GM23338 (cell line): ENCODE measurements at places on chromosomes 4 and X.

DNA sequence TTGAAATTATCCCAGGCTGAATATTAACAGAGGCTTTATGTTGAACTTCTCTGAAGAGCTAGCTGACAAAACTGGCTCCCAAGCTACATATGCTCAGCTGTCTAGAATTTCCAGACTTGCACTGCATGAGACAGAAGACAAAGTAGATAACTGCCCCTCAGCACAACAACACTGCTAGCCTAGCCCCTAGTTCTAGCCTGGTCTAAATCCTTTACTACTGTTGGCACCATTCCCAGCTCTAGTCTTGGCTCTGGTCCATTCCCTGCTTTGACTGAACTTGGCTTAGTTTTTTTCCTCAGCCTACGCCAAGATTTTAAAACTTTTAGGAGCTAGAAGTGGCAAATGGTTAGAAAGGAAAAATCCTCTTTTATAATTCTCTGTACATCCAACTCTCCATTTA, 7.6 kb upstream of the OPHN1 start:
- no peak for DNase-seq

DNA sequence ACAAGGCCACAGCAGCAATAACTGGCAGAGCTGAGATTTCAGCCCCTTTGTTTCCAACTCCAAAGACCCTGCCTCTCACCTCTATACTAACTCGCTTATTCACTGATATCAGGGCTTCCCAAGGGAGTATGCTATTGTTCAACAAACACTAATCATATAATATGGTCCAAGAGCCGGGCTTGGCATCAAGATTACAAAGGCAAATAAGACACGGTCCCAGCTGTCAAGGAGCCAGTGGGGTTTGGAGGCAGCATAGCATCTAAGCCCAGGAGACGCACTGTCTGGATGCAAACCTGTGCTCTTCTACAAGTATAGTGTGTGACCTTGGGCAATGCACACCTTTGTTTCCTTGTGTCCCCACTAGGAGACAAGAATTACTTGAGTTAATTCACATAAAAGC, 28.7 kb downstream of the PAPSS1 start:
- no peak for DNase-seq

DNA sequence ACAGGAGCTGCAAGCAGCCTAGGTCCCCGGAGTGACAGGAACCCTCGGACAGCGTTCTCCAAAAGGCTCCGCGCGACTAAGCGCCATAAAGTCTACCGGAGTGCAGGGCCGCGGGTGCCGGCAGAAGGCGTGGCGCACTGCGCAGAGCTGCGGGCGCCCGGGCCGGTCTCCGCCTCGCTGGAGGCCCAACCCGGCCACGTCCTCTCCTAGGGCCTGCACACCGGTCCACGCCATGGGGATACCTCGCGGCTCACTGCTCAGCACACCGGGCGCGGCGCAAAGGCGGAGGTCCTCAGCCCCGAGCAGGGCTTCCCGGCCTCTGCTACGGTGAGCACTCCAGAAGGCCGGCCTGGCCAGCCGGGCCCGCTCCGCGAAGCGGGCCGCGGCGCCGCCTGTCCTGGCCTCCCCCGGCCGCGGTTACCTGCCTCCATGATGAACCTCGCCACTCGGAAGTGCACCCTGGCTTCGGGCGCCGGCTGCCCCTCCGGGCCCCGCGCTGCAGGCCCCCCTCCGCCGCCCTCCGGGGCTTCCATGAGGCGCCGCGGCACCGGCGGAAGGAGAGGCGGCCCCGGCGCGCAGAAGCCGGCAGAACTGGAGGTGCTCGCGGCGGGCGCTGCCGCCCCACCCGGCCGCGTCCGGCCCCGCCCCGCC, at the start of gene CCNQ:
CCNQ (minus strand) TSS at position 599 of the 651 bp plus-strand sequence; CDS start at position 533, 66 bp downstream.
- peak; percentile 44 for DNase-seq

GRCh38 chr4:73259571-73260090, 1.0 kb upstream of the ANKRD17 start:
- DNase-seq: peak; percentile 21

GRCh38 chr4:11487868-11488544, 59.3 kb upstream of the HS3ST1 start:
- no peak for DNase-seq

GRCh38 chr4:182521011-182521410, 277.8 kb downstream of the TENM3 start:
- no peak for DNase-seq

DNA sequence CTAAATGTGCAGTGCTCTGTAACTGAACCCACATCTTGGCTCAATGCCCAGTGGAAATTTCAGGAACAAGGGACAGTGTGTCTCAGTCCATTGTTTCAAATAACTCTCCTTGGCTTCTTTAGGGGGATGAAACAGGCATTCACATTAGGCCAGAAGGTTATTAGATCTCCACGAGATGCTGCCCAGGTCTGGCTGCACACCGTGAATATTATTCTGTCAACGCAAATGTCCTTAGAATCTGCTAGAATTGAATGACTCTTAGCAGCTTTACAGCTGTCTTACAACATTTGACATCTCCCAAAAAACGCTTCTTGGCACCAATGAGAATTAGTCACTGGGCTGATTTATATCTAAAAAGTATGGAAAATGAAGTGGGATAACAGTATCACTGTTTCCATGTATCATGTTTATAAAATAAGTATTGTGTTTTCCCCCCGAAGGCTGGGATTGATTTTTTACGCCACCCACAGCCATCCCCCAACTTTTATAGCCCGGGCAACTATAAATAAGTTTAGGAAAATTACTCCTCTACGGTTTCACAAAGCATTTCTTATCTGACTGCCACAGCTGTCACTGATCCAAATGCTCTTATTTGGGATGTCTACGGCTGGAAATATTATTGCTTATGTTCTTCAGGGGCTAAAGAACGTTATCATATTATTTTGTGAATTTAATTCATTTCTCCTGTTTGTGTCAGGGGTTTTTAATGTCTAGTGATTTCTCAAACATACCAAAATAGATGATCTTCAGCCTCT, 559.7 kb upstream of the FAT1 start:
- DNase-seq: no peak

GRCh38 chrX:140764401-140764919, 54.9 kb downstream of the LINC00632 start:
- peak; percentile 64 for DNase-seq

DNA sequence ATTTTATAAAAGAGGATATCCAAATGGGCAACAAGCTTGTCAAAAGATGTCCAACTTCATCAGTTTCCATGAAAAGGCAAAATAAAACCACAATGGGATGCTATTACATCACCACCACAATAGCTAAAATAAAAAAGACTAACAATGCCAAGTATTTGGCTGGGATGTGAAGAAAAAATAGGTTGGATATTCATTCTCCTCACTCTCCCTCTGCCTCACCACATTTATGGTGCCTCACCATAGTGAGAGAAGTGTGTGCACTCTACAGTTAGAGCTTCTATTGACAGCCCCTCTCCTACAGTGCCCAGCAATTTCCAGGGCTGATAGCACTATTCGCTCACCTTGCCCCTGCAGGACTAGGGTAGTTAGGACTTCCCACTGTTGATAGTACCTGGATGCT, 25.5 kb downstream of the VEGFC start:
- DNase-seq: no peak

DNA sequence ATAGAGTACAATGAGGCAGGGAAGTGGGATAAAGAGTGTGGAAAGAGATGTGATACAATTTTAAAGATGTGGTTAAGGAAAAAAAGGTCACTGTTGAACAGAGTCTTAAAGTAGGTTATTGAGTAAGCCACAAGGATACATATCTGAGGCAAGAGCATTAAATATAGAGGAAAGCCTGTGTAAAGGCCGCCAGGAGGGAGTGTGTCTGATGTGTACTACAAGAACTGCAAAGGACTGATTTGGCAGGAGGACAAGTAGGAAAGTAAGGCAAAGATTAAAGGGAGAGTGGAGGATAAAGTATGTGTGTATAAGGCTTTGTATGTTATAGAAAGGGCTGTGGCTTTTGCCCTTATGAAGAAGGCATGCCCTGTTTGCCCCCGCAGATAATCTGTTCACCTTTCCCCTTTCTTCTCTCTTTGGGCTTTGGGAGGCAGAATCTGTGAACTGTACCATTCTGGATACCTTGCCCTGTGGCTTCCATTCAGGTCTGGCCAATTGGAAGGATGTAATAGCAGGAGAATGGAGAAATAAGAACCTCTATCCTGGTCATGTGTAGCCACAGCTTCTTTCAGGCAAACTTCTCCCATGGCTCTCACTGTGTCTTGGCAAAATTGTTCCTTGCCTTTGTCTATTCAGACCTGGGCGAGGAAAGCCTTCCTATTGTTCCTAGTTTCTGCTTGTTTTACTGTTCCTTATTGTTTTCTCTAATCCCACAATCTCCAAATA, 68.9 kb upstream of the FAM47B start:
- DNase-seq: no peak

DNA sequence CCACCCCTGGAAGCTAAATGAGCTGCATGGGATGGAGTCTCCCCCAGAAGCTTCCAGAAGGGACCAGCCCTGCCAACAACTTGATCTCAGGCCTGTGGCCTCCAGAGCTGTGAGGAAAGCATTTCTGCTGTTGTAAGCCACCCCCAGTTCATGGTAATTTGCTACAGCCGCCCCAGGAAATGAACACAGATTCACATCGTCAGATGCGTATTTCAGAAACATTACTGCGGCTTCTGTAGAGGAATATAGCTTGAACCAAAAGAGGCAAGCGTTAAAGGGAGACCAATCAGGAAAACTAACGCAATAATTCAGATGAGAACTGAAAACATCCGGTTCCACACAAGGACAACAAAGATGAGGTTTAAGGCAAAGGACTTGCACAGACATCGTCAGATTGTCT, 128.4 kb upstream of the TBL1X start:
- no peak for DNase-seq

- DNase-seq: peak; percentile 55
Observed at GRCh38 chrX:46686003-46686645, 72.8 kb downstream of the SLC9A7 start.

DNA sequence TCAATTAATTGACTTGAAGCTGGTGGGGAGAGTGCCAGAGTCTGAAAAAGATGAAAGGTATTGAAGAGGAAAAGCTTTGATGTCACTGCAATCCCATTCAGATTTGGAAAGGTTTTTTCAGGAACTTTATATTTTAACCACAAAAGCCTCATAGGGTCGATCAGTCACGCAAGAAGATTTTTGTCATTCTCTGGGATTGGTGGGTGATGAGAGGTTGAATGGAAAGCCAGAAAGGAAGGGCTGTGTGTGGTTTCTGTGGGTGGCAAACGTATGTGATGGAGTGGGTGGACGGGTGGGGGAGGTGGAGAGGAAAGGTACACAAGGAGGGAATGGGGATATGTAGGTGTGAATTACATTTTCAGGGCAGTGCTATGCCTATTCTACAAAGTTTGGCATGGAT, 173.8 kb upstream of the SCML1 start:
- DNase-seq: no peak

DNA sequence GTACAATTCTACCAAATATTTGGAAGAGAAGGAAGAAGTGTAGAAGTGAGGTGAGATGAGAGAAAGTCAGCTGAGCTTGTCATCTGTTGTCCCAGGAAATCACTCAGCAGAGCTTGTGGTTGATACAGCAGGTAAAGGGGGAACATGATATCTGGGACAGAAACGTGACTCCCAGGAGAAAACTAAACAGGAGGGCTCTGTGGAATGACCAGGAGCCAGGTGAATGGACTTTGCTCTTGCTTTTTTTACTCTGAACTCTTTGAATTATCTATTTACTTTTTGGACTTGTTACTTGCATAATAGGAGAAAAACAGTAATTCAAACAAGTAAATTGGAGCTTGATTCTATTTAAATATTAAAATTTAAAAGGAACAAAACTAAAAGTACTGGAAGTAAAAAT, 555.6 kb upstream of the FRG1 start:
- no peak for DNase-seq

DNA sequence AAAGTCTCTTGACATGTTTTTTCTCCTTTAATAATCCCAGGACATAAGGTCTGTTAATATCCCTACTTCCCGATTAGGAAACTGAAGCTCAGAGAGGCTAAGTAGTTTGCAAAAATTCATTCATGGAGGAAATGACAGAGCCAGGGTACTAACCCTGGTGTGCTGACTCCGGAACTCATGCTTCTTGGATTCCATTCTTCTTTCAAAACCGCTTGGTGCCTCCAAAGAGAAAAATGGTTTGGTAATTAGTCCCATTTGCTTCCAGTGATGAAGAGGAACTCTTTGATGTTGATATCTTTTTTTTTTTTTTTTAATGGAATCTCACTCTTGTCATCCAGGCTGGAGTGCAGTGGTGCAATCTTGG, 146.9 kb downstream of the PALLD start:
- DNase-seq: no peak

DNA sequence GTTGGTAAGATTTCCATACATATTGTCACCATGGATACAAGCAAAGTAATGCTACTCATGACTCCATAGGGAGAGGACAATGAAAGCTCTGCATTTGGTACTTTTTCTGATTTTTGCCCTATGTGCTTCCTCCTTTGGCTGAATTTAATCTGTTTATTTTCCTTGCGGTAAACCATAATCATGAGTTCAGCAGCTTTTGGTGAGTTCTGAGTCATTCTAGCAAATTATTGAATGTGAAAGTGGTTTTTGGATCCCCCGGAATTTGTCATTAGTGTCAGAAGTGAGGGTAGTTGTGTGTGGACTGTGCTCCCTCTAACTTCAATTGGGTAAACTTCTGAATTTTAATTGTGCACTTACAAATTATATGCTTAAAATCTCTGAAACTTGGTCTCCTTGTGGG, 170.3 kb downstream of the MOSPD2 start:
- no peak for DNase-seq

DNA sequence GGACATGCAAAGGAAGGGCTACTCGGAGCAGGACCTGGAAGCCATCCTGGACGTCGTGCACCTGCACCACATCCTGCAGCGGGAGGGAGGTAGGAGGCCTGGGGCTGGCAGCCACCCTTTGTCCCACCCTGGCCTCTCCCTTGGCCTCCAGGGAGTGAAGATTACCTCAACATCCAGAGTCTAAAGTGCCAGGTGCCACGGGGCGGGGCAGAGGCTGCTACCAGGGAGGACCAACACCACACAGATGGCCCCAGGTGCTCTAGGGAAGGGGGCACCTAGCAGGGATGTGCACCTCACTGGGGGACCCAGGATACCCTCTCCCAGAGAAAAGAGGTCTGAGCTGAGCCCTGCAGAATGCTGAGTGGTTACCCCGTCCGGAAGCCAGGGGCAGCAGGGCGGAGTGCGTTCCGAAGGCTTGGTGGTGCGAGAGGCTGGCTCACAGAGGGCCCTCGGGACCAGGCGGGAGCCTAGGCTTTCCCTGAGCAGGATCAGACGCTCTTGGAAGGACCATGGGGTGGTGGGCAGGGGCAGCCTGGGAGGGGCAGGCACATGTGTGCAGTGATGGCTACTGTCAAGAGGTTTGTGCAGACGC, 16.1 kb downstream of the ABCD1 start:
- no peak for DNase-seq

DNA sequence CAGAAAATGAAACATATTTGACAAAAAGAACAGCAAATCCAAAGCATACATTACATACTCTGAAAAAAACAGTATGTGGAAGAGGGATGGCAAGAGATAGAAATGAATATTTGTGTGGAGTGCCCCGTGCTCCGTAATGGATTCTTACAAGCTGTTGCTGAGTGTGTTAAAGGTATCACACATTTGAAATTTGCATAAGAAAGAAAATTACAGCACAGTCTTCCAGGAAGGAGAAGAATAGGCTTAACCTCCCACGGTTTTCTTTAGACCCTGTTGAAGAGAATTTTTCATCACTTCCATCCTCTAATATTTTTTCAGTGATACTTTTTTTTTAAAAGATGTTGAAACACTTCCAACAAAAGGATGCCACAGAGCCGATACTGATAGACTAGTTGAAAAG, 1489.4 kb downstream of the RAPGEF2 start:
- peak; percentile 53 for DNase-seq
